ENCODE measurements at places on chromosomes 6 and 20. TPM values are rescaled to one million over a fixed set of nuclear protein-coding genes. Genes with fewer than 3 reads are reported as not detected.

DNA sequence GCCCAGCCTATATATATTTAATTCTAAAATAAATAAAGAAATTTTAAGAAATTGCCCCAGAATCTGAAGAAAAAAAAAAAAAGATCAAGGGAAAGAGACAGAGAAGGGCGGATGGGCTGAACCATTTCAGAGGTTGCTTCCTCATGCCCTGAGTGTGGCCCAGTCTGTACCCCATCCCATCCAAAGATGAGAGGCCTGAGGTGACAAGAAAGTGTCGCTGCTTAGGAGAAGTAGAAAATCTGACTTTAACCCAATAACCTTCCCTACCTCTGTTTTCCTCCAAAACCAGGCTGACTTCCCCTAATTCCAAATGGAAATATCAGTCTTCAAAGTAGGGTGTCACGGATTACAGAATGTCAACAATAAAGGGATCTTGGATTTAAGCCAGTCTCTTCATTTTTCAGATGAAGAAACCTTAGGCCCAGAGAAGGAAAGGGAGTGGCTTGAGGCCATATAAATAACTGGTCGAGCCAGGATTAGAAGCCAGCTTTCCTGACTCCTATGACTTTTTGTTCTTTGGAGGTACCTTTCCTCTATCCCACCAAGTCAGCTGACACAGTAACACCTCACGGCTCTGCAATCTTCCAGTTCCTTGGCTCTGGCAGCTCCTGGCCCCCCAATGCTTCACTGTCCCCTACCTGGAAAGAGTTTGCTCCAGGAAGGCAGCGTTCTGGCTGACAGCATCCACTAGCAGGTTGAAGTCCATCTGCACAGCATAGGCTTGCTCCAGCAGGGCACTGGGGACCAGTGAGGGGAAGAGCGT, 10.1 kb downstream of the GSS start:
- H3K27ac ChIP-seq, result no peak overlapping the region
- H3K4me3 ChIP-seq, result no peak overlapping the region
- peaks cover 4% of the 10 kb centered on the region for H3K27me3 ChIP-seq
- no peak for DNase-seq
- H3K36me3 ChIP-seq, result peaks cover 14% of the 10 kb centered on the region
- H3K4me1 ChIP-seq, result no peaks in the 10 kb centered on the region

DNA sequence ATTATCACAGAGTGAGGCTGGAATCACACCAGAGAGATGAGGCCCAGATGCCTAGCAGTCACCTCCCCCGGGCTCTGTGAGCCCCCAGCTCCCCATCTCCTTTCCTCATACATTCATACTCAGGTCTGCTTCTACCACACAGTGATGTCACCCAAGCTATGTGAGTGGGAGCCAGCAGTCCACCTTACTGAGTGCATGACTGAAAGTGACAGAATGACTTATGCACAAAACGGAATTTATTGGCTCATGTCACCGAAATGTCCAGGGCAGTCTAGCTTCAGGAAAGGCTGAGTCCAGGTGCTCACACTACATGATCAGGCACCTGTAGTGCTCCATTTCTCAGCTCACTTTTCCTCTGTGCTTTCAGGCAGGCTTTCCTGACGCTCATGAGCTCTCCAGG, 36.7 kb upstream of the CCN6 start:
- H3K27ac ChIP-seq, result no peak overlapping the region
- DNase-seq, result no peak
- no peaks in the 10 kb centered on the region for H3K36me3 ChIP-seq
- no peak overlapping the region for H3K4me3 ChIP-seq

GRCh38 chr6:86969573-86969972, 32.2 kb downstream of the HTR1E start:
- DNase-seq, result no peak
- H3K36me3 ChIP-seq, result no peaks in the 10 kb centered on the region
- H3K4me1 ChIP-seq, result no peaks in the 10 kb centered on the region
- H3K27ac ChIP-seq, result no peak overlapping the region
- no peak overlapping the region for H3K4me3 ChIP-seq

GRCh38 chr6:26230351-26230750, 134.6 kb upstream of the BTN3A2 start:
- no peak overlapping the region for H3K27ac ChIP-seq
- H3K27me3 ChIP-seq, result no peaks in the 10 kb centered on the region
- H3K4me1 ChIP-seq, result peaks cover 9% of the 10 kb centered on the region
- H3K36me3 ChIP-seq, result no peaks in the 10 kb centered on the region
- no peak for DNase-seq

DNA sequence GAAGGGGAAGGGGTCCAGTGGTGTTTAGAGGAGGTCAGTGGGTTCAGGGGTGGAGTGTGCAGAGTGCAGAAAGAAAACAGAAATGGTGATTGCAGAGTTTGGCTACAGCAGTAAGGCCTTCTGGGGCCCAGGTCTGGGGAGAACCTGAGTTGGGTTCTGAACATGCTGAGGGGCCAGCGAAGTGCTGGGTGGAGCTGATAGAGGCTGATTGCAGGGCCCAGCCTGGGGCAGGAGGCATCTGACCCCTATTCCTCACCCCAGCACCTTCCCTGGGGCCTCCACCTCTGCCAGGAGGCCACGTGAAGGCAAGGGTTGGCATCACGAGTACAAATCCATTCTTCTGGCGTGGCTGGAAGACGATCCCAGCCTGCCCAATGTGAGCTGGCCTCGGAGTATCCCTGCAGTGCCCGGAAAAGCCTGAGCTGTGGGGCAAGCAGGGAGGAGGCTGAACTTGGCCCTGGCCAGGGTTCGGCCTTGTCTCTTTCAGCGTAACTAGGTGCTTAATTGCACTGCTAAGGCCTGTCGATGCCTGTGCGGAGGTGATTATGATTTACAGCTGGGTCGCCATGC, 35.3 kb downstream of the VSTM2L start:
- H3K27me3 ChIP-seq, result peaks cover 3% of the 10 kb centered on the region
- no peak for DNase-seq
- H3K4me1 ChIP-seq, result peaks cover 2% of the 10 kb centered on the region
- no peak overlapping the region for H3K4me3 ChIP-seq
- H3K27ac ChIP-seq, result no peak overlapping the region

- H3K4me1 ChIP-seq, result no peaks in the 10 kb centered on the region
- peaks cover 3% of the 10 kb centered on the region for H3K27me3 ChIP-seq
- no peak for DNase-seq
Observed at GRCh38 chr6:166202321-166202733, 34.7 kb upstream of the TBXT start.

- no peaks in the 10 kb centered on the region for H3K4me1 ChIP-seq
- H3K27me3 ChIP-seq, result no peaks in the 10 kb centered on the region
- DNase-seq, result no peak
- H3K27ac ChIP-seq, result no peak overlapping the region
Observed at GRCh38 chr20:1075616-1076015, 42.8 kb upstream of the PSMF1 start.

GRCh38 chr6:157254538-157254937, 68.8 kb downstream of the TMEM242 start:
- H3K4me3 ChIP-seq, result no peak overlapping the region
- no peak overlapping the region for H3K27ac ChIP-seq
- no peaks in the 10 kb centered on the region for H3K36me3 ChIP-seq
- no peak for DNase-seq
- no peaks in the 10 kb centered on the region for H3K27me3 ChIP-seq

Gene ETV7
- total RNA-seq, result not detected

Gene HTR1E
- total RNA-seq, result not detected

Gene HTR1B
- 0.33 TPM for total RNA-seq

All from endothelial cell (in vitro differentiated cells).